Renal cortical epithelial cell (primary cell): ENCODE measurements at places on chromosomes 11 and 22. TPM values are rescaled to one million over a fixed set of nuclear protein-coding genes. Genes with fewer than 3 reads are reported as not detected.

DNA sequence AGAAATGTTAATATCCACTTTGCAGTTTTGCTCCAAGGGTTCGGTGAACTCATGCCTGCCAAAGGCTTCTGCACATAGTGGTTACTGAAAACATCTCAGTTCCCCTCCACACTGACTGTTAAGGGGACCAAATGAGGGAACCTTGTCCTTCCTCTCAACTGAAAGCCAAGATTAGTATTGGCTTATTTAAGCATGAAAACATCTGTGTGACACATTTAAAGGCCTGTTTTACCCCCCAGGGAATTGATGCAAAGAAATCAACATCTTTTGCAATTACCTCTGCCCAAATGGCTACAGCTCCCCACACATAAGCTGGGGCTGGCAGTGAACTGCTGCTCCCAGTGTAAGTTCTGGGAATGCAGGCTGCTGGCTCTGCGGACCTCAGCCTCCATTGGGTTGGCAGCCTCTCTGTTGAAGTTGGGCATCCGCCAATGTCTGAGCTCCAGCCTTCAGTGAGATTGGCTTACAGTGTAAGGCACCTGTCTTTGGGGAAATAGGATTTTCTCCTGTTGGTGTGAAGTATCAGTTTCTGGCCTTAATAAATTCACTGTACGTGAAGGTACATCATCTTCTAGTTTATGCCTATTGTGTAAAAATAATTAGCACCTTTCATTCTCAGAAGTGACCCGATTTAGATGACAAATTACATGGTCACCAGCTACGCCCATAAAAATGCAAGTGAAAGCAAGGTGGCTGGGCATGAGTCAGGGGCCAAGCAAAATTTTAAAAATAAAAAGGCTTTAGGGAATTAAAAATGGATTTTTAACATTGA is 213.4 kb upstream of the SYN3 start:
- peak; percentile 30 for DNase-seq

- no peak for DNase-seq
Measured at GRCh38 chr11:64126796-64127195, 39.1 kb downstream of the MACROD1 start.

- no peak for DNase-seq
Measured at GRCh38 chr11:95827696-95828095, 37.4 kb downstream of the CEP57 start.

DNA sequence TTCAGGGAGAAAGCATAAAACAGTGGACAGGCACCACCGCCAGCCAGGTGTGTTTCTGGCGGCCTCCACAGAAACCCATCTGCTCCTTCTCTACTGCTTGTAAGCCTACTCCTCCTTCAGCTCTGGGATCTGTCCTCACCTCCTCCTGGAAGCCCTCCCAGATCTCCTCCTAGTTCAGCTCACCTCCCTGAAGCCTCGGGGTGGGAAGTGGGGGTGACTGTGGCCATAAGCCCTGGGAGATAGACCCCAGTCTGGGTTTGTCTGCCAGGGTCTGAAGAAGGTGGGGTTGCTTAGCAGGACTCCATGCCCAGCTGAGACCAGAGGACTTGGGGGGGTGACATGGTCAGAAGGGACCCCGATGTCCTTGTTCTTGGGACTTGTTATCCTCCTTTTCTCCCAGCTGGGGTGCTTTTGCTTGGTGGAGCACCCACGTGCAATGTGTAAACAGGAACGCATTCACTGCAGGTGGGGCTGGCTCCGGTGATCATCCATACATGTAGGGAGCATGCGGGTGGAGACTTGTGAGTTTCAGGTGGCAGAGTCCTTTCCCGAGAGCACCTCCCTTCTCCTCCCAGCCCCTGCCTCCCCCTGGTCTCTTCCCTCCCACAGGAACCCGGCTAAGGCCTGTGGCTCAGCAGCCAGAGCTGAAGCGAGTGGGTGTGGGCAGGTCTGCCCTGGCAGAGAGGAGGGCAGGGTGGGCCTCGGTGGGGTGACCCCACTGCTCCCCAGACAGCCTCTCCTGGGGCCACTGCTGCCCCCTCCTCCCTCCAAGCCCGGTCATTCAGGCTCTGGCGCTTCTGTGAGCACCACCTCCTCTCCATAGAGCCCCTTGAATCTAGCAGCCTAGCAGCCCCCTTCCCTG is 25.9 kb downstream of the MRGPRG start:
- DNase-seq: no peak

GRCh38 chr22:33650244-33650643 is 270.0 kb downstream of the LARGE1 start:
- no peak for DNase-seq

DNA sequence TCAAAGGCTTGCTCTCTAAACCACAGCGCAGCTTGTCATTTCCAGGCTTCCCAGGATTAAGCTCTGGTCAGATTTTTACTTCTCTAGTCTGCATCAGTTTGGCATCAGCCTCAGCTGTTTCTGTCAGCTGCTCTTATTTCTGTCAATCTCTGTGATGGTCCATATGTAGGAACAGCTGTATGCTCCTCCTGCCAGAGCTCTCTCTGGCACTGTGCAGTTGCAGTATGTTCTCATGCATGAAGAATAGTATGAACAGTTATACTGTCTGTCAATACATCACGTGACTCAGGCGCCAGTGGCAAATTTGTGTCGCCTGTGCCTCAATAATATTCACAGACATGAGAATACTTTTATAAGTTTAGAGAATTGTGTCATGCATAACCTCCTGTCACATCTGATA is 6.7 kb downstream of the OR6M1 start:
- no peak for DNase-seq

DNA sequence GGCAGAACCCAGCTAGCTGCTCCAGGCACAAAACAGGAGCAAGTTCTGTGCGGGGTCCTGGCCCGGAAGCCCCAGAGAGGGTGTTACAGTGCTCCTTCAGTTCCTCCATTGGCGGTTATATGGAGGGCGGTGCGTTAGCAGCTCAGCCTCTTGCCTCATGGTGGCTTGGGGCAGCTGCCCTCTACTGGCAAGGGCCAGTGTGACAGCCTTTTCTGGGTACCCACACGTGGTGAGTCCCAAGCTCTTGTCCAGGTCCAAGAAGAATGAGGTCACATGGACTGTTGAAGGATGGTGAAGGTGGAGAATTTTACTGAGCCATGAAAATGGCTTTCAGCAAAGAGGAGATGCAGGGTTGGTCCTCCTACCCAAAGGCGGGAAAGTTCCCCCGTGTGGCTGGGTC is 100.5 kb downstream of the WT1 start:
- DNase-seq: no peak

- DNase-seq: peak; percentile 43
Measured at GRCh38 chr11:32310214-32310601, 125.1 kb downstream of the WT1 start.

ACR gene
- not detected in 2 replicates for total RNA-seq
